ENCODE measurements at places on chromosomes 16 and 17. TPM values are rescaled to one million over a fixed set of nuclear protein-coding genes. Genes with fewer than 3 reads are reported as not detected.

Gene MEIOC
- total RNA-seq: not detected

Gene UTS2R
- 0.26 TPM for total RNA-seq

Gene MYH13
- 0.47 TPM for total RNA-seq

Gene KRTAP4-4
- not detected for total RNA-seq

Gene KCNJ18
- total RNA-seq: not detected

Gene CPHXL2
- not detected for total RNA-seq

Gene CTF1
- 2.9 TPM for total RNA-seq

Gene LGALS9B
- total RNA-seq: not detected

Gene TMC8
- under 0.01 TPM for total RNA-seq

Gene CCL4
- total RNA-seq: not detected

Gene KRTAP2-1
- not detected for total RNA-seq

Gene SULT1A3
- total RNA-seq: 2.6 TPM

Gene ORC6
- 3.3 TPM for total RNA-seq

Gene SLC35G6
- total RNA-seq: not detected

Gene VTN
- total RNA-seq: 17.4 TPM

Gene SOX15
- total RNA-seq: 0.85 TPM

Gene CTRL
- not detected for total RNA-seq

Gene VPS4A
- total RNA-seq: 31.2 TPM

Gene MOSMO
- 12.3 TPM for total RNA-seq

Gene DNAI2
- not detected for total RNA-seq

Gene KRTAP1-4
- total RNA-seq: not detected

Gene YPEL3
- total RNA-seq: 50.2 TPM
